ENCODE measurements at places on chromosomes 12 and 14.

- no peak for DNase-seq
Measured at GRCh38 chr12:6644257-6644596, 3.0 kb downstream of the ACRBP start.

DNA sequence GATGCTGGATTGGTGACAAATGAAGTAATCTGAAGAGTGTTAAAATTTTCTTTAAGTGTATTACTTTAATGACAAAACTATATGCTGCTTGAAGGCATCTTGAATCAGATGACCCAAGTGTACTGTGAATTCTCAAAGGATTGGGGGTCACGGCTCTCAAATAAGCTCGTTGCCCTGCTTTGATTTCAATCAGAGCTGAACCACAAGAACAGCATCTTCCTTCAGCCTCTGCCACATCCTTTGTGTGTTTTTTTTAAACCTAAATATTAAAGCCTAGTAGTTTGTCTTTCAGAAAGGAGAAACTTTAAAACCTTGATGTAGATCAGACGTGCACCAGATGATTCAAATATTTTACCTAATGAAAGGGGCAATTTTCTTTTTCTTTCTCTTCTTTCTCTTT is 11.7 kb downstream of the ELK3 start:
- DNase-seq, result no peak

- DNase-seq, result no peak
Measured at GRCh38 chr14:82192387-82192786, 658.7 kb upstream of the SEL1L start.

- DNase-seq, result no peak
Measured at GRCh38 chr14:94449930-94450329, 2.7 kb downstream of the SERPINA11 start.

- DNase-seq, result peak; percentile 25
Measured at GRCh38 chr12:779745-780734, 27.7 kb downstream of the WNK1 start.

DNA sequence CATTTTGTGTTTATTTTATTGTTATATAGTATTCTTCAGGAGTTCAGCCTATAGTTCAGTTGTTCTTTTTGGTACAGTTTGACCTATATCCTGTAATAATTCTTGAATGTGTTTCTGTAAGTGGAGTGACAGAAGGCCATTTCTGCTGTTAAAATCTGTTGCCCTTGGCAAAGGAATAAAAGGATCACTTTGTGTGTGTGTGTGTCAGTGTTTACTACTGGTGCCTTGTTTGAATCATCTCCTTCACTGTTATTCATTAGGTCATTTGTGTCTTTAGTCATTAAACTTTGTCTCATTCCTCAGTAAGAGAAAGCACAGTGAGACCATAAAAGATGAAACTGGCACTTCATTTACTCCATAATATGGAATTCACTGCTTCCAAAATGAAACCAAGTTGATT is 130.7 kb downstream of the TMTC2 start:
- no peak for DNase-seq

GRCh38 chr12:5430641-5431603 is 986 bp upstream of the NTF3 start:
- no peak for DNase-seq

DNA sequence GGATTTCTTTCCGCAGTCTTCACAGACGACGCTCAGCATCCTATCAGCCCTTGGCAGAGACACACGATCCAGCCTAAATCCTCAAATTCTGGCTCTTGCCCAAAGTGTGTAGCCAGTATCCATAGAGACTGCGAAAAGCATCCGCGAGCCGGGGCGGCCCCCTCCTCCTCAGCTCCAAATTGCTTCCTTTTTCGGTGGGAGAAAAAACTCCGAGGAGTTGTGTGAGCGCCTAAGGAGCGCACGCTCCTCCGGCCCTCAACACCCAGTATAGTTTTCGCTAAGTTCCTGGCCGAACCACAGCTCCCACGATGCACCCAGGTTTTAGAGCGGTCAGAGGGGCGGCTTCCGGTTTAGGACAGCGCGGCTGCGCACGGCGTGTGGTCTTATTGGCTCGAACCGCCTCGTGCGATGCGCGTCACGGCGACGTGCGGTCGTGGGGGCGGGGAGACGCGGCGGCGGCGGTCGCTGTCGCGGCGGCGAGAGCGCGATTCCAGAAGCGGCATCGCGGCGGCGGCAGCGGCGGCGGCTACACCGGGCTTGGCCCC is at the start of gene ADIPOR2:
TSS of gene ADIPOR2 (plus strand) at position 493 of the 545 bp plus-strand sequence. CDS start 63,274 bp downstream, outside the sequence.
- peak; percentile 97 for DNase-seq

GRCh38 chr14:90621201-90621600 is 195.0 kb downstream of the TTC7B start:
- no peak for DNase-seq

- DNase-seq, result peak; percentile 87
Measured at GRCh38 chr14:24298892-24299254, 707 bp downstream of the DHRS1 start.

DNA sequence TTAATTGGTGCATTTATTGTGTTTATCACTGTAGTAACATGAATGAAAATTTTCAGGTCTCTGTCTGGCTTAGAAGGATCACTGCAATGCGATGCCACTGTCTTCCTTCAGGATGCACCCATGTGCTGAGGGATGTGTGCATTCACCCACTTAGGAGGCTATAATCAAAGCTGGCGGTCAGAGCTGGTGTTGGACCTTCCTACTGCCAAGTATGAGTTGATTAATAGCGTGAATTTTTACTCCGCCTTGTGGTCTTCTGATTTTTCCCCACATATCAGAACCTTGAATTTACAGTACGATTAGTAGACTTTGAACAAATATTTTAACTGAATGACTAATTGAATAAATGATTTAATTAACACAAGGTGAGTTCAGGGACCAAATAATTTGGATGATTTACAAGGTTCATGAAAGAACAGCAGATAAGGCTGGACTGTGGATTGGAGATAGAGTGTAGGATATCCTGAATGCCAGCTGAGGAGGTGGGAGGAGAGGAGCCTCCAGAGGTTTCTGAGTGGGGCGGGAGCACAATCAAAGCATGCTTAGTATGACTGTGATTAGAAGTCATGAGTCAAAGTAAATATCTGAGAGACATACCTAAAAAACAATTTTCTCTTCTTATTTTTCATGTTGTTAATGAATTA is 50.1 kb downstream of the RERG start:
- no peak for DNase-seq

DNA sequence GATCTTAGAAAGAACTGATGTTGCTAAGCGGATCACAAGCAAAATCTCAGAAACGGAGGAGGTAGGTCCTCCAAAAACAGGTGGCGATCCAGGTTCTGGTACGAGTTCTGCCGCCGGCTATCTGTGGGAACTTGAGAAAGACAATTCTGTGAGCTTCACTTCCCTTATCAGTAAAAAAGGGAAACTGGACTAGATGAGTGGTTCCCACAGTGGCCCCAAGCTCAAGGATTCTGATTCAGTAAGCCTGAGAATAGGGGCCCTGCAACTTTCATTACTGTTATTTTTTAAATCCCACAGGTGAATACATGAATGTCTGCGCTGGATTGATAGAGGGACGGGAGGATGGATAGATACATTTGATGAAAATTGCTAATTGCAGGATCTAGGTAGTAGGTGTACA is 160.2 kb downstream of the PPM1H start:
- DNase-seq, result no peak

GRCh38 chr12:27852117-27852516 is 72.1 kb upstream of the MANSC4 start:
- DNase-seq, result no peak

GRCh38 chr12:95096852-95097251 is 23.4 kb upstream of the NR2C1 start:
- DNase-seq, result no peak

DNA sequence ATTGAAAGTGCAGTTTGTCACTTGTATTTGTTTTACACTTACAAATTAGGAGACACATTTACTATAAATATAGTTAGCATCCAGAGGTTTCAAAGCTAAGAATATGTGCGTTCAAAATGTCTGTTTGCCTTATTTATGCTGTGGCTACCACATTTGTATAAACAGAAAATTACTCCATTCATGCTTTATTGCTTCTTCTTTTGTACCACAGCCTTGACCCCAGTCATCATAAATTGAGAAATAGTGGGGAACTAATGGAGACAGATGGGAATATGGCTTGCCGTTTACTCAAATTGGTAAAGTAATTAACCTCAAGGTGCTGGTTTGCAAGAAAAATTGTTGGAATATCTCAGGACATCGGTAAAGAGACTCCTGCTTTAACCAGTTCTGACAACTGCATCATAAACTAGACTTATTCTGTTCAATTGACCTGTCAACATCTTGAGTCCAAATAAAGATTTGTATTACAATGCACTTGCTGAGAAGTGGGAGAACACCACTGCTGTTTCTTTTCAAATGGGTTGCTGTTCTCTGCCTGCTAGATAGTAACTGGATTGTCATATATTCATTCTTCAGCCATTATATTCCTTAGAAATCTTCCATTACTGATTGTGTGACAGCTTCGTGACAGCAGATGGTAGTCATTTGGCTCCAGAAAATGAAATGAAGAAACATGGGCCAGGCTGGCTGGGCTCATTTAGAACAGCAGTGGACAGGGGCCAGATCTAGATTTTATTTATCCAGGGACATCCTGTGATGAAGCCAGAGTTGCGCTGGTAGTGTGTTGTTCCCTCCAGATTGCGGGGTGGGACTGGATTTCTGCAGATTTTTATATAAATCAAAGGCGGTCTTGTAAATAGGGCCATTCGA is 354.4 kb downstream of the EGLN3 start:
- DNase-seq, result no peak

GRCh38 chr12:41465526-41465925 is 277.4 kb downstream of the PDZRN4 start:
- no peak for DNase-seq

DNA sequence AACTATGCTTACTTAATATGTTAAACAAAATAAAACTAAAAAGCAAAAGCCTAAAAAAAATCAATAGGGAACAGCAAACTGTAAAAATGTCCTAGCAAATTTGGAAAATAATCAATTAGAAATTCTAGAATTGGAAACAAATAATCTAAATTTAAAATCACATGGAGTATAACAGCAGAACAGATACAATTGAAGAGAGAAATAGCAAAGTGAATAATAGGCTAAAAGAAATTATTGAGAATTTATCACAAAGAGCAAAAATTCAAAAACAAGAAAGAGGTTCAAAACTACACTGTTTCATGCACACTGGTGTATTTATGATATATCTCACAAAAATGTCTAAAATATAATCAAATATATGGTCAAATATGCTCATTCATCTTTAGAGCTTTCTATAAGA is 231.9 kb downstream of the GPHN start:
- DNase-seq, result no peak

DNA sequence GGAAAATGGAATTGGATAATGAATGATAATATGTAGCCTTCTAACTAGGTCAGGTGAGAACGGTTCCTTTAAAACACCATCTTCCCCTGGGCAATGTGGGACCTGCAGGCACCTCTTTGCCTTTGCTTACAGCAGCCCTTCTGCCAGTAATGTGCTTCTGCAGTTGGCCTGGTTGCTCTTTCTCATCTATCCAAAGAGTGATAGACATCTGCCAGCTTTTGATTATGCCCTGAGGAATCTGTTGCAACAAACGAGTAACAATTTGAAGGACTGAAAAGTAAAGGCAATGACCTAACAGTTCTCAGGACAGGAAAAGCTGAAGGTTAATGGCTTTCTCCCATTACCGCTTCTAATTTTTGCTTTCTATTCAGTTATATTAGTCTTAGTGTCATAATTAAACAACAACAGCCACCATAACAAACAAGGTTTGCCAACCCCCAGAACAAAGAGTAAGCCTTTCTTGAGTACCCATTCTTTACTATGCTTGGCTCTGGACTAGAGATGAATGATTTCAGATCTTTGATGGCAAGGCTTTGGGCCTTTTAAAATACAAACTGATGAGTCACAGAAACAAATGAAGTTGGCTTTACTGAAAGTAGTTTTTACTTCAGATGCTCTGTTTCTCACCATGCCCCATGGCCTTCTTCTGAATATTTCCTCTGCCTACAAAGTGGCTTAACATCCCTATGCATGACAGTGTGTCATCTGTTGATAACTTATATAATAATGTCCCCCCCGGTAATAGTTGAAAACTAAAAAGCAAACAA is 76.1 kb upstream of the KRR1 start:
- no peak for DNase-seq

- no peak for DNase-seq
Measured at GRCh38 chr12:71892059-71892458, 46.6 kb upstream of the TPH2 start.

DNA sequence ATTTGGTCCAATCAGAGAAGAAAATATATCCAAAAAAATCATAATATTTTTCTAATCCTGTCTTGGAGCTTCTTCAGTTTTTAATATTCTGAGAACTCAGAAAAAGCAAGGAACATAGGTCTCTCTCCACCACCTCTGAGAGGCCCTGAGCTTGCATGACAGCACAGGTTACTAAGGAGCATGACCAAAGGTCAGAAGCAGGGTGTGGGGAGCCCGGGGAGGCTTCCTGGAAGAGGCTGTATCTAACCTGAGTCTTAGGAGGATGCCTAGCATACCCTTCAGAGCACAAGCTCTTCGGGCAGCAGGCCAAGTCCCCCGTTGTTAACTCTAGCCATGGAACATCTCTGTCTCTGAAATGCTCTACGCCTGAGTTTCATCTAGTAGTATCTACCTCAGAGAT is 15.7 kb upstream of the STON2 start:
- no peak for DNase-seq

- no peak for DNase-seq
Measured at GRCh38 chr12:130463818-130464670, 126.4 kb downstream of the PIWIL1 start.

DNA sequence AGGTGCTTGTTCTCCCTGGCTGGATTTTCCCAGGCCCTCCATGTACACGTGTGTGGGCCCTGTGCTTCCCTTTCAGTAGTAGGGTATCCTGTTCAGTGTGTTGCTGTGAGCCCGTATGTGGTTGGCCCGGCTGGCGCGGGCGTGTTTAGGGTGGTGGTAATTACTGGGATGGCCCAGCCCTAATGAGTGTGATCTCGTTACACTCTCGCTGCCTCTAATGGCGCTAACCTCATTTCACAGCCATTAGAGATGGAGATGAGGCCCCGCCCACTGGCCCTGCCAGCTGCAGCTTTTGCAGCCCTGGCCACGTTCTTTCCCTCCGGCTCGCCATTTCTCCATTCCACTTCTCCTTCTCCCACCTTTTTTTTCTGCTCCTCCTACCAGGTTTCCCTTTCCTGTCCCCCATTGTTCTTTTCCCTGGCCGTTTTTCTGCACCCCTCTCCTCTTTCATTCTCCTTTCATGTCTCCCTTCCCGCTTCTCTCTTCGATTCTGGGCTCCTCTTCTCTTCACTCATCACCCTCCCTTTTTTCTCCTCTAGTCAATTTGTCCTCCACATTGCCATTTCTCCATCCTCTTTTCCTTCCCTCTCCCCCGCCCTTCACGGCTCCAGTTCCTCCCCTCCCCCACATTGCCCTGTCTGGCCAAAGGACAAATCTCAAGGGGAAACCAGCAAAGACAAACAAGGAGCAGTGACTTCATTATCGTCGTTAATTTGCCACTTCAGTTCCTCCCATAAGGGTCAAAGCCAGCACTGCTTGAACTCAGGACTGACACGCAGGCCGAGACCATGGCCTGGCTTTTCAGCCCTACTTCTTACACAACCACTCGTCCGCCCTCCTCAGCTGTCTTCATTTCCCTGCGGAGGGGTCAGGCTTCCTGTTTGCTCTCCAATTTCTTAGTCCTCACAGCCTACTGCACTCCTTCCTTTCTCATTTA is 6.8 kb downstream of the ZFHX2 start:
- no peak for DNase-seq

- DNase-seq, result peak; percentile 14
Measured at GRCh38 chr12:40622246-40622838, 69.9 kb upstream of the CNTN1 start.

- no peak for DNase-seq
Measured at GRCh38 chr14:33655421-33655820, 295.5 kb downstream of the EGLN3 start.

GRCh38 chr12:22047494-22047893 is 1.5 kb downstream of the CMAS start:
- DNase-seq, result no peak

GRCh38 chr12:7609495-7609894 is 56.2 kb downstream of the APOBEC1 start:
- no peak for DNase-seq

Measured in AG08396 (cell line).